Left kidney (tissue), 8 donors: ENCODE measurements at places on chromosomes 1 and 21. TPM values are rescaled to one million over a fixed set of nuclear protein-coding genes. Genes with fewer than 3 reads are reported as not detected.

GRCh38 chr1:72062584-72062983 is 219.8 kb downstream of the NEGR1 start:
- DNase-seq, result no peak

- DNase-seq, result no peak
Measured at GRCh38 chr1:166980818-166981217, 5.5 kb upstream of the ILDR2 start.

- no peak for DNase-seq
Measured at GRCh38 chr1:41689558-41689981, 205.1 kb upstream of the EDN2 start.

DNA sequence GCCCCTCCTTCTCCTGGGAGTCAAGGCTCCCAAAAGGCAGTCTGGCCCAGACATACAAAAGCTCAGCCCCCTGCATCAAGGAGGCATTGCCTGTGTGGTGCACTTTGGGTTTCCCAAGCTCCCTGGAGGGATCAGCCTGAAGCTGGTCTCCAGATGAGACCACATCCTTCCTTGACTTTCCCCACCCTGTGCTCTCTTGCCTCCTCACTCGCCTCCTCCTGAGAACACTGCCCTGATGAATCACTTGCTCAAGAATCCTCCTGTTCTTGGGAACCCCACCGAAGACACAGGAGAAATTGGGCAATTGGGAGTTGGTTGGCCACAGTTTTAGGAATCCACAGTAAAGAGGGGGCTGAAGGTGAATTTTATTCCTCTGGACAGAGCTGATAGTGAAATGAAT is 34.8 kb upstream of the LYST start:
- no peak for DNase-seq

GRCh38 chr1:24071941-24072340 is 40.0 kb downstream of the MYOM3 start:
- no peak for DNase-seq

DNA sequence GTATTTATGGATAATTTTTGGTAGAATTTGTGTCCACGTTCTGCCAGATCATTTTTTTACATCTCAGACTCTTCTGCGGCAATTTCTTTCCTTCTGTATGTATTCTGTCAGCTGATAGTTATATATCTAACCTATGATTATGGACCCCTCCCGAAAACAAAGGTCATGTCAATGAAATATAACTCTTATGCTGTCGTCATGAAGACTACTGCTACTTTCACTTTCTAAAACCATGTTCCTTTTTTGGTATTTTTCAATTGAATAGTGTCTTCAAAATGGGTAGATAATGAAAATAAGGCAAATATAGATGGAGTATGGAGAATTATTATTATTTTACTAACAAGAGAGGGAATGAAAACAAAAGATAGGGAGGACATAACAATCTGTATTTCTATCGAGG is 3.2 kb downstream of the ANGPTL1 start:
- no peak for DNase-seq

DNA sequence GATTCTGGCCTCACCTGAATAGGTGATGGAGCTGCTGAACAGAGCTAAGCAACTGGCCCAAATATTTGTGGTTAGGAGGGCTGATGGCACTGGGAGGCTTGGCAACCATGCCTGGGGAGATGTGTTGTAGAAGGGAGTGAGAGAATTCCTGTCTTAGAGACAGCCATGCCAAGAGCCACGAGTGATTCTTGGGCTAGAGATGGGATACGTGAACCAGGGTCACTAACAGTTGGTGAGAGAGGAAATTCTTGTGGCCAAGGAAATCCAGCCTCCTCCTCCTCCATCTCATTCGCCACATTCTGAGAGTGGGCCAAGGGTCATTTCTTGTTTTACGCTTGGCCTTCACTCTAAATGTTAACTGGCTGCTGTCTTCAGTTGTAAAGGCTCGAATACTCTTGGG is 46.3 kb downstream of the NGF start:
- no peak for DNase-seq

The CYP4A22 gene
- polyA plus RNA-seq, result 8.2 TPM

The SLC5A9 gene
- polyA plus RNA-seq, result 20.6 TPM

The SAMD13 gene
- polyA plus RNA-seq, result 6.6 TPM
